NCI-H1417 (cell line): ENCODE measurements at places on chromosomes 16 and 17.

DNA sequence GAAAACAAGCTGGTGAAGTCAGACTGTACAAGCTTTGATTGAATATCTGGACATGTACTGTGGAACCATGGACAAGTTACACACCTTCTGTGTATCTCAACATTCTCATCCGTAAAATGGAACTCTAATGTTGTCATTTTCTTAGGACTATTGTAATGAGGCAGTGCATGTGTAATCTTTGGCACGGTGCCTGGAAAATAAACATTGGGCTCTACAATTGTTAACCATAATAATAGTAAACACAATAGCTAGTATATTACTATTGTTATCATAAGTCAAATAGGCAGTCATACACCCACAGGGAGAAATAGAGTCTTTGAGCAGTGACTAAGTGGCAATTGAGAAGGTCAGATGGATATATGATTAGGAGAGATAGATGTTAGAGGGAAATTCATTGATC is 39.8 kb upstream of the ANKFN1 start:
- DNase-seq, result no peak

- DNase-seq, result no peak
Measured at GRCh38 chr16:50440991-50441390, 72.2 kb upstream of the BRD7 start.

GRCh38 chr16:86818671-86819532 is 240.6 kb downstream of the FOXL1 start:
- no peak for DNase-seq

DNA sequence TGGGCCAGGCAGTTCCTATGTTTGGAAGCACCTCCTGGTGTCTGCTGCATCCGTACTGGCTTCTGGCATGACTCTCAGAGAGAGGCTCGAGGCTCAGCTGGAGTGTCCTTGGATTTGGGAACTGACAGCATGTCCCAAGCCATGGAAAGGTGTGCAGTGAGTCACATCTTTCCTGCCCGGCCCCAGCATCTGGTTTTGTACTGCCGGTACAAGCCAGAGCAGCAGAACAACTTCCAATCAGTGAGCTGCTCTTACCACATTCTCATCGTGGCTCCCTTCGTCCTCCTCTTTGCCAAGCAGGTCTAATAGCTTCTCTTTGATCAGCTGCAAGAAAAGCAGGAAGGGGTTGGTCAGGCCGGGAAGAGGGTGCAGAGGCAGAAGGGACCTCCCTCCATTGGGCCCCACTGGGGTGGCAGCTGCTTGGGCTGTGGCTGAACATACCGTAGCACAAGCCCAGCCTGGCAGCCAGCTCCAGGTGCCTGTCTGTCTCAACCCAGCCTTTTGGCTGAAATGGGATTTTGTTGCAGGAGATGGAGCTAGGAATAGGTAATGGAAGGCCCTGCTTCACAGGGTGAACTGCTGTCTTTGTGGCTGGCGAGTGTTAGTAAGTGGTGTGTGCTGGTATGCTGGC is 24.2 kb downstream of the SPACA3 start:
- DNase-seq, result no peak

DNA sequence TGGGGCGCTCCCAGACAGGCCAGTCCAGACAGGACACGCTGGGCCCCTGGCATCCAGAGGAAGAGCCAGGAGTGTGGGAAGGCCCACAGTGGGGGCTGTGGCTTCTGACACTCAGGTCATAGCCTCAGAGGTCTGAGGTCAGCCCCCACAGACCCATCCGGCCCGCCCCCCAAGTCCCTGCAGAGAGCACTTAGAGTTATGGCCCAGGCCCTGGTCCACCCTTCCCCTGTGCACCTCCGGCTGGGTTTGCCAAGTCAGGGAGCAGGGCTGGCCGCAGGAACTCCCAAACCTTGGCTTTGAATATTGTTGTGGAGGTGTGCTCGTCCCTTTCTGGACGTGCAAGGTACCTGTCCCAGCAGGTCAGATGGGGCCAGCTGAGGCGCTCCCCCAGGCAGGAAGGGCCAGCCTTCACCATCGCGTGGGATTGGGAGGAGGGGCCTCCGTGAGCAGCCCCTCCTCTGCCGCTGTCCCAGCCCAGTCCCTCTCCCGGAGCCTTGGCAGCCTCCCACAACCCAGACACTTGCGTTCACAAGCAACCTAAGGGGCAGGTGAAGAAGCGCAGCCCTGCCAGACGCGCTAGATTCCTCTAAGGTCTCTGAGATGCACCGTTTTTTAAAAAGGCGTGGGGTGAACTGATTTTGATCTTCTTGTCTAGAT is 74.6 kb downstream of the SOCS1 start:
- no peak for DNase-seq

DNA sequence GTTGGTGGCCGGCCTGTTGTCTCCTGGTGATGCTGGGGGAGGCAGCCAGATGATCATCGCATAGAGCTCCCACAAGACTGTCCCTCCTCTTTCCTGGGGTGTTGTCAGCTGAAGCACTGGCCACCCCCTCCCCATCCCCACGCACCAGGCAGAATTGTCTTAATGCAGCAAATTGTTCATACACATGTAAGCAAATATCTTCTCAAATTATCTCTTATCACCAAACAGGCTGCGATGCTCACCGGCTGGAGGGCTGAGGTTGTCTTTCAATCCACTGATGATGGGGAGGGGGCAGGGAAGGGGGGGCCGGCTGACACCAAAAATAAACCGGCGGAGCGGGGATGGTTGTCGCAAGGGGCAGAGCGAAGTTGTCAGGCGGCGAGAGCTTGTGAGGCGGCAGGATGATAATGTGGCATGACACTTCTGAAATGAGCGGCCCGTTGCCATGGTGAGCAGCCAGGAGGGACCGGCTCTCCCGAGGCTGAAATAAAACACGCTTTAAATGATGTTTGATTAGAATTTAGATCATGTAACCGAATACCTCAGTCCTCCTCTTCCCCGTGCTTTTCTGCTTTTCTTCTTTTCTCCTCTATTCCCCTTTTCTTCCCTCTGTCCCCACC is 59.8 kb downstream of the MRM1 start:
- peak; percentile 60 for DNase-seq

GRCh38 chr17:77738751-77739531 is 219.6 kb upstream of the TNRC6C start:
- peak; percentile 12 for DNase-seq

- no peak for DNase-seq
Measured at GRCh38 chr16:89430436-89431157, 59.8 kb downstream of the ANKRD11 start.

GRCh38 chr17:3911271-3912053 is 4.8 kb downstream of the P2RX1 start:
- DNase-seq, result no peak

DNA sequence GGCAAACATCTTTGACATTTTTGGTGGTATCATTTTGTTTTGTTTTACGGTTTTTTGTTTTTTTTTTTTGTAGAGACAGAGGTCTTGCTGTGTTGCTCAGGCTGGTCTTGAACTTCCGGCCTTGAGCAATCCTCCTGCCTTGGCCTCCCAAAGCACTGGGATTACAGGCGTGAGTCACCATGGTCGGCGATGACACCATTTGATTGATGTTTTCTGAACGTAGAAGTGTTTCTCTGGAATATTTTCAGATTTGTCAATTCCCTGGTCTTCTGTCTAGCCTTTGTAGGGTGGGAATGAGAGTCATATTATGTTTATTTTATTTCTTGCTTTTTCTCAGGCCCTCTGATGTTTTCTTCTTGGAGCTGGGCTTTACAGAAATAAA is 32.2 kb upstream of the BRD7 start:
- no peak for DNase-seq

- DNase-seq, result no peak
Measured at GRCh38 chr16:58497935-58498334, 2.0 kb upstream of the NDRG4 start.

DNA sequence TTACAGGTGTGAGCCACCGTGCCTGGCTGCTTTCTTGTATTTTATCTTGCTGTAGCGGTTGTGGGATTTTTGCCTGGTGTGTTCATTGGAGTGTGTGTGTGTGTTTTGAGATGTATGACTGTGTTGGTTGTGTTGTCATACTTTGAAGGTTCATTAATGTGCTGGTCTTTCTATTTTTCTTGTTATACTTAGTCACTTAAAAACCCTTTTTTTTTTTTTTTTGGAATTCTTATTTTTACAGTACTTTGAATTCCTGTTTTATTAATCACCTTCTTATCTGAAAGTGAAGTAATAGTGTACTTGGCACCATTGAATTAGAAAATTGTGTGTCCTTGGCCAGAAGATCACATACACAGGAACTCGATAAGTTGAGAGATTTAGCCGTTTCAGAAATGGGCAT is 30.2 kb downstream of the TENT4B start:
- no peak for DNase-seq

- DNase-seq, result peak; percentile 11
Measured at GRCh38 chr17:177155-177554, 4.3 kb downstream of the DOC2B start.

DNA sequence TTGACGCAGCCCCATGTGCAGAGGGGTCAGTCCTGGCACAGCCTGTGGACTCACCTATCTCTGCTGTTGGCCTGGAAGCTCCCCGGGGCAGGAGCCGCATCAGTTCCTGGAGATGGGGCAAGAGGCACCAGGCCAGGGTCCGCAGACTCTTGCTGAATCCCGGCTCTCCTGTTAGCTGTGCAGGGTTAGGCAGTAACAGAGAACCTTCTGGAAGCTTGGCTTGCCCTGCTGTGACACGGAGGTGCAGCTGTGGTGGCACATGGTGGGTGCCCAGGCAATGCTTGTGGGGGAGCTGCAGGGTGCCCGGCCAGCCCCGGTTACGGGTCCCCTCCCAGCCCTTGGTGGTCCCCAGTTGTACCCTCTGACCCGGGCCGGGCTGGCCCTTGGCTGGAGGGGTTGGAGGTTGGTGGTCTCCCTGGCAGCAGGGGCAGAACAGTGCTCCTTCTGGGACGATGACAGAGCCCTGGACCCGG is 26.0 kb upstream of the ZNF469 start:
- no peak for DNase-seq

DNA sequence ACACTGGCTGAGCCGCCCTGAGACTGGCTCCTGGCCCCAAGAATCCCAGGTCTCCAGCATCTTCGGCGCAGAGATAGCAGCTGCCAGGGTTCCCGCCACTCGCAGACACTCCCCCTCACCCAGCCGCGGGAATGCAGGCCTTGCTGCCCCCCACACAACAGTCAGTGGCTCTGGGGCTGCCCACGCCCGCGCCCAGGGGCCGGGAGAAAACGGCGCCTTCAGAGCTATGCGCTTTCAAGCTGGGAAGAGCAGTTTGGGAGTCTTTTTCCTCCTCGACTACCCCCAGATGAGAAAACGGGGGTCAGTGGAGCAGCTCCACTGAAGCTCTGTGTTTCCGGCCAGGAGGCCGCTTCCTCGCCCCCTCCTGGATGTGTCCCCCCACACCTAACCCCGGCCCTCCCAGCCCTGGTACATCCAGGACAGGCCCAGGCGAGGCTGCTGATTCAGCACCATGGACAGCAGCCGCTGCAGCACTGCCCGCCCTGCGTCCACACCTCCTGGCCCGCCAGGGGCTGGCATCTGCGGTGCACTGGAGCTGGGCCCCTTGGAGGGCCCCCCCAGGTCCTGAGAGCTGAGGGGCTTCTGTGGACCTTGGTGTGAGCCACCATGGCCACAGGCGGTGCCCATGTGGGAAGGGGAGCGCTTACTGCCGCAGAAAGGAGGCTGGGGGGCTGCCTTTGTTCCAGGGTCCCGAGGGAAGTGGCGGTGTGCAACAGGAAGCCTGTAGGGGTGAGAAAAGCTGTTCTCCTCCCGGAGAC is 35.7 kb downstream of the CACNA1H start:
- DNase-seq, result no peak

DNA sequence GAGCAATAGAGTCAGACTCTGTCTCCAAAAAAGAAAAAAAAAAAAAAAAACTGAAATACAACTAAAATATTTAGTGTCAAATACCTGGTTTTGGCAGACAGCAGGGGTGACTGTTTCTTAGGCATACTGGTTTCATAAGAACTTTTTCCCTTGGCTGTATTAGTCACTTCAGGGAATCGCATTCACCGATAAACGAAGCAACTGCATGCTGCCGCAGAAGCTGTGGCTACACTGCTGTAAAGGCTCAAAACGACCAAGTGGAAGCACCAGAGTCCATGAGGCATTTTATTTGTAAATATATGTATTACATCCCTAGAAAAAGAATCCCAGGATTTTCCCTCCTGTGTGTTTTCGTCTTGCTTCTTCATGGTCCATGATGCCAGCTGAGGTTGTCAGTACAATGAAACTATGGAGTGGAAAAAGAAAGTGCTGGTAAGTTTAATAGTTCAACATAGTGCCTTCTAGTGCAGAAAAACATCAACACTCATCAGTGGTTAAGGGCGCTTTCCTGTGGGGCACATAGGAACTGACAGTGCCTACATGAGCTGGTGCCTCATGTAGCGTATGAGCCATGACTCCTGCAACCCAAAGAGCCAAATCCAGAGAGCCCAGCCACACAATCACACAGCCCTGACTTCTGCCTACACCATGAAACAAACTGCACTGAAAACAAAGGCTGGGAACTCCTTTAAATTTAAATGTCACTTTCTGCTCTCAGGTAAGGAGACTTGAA is 7.3 kb downstream of the RPS15A start:
- no peak for DNase-seq

GRCh38 chr16:3171181-3171854 is 16.7 kb upstream of the OR1F1 start:
- no peak for DNase-seq
